CD4-positive, alpha-beta memory T cell (primary cell): ENCODE measurements at places on chromosomes 12 and 14. TPM values are rescaled to one million over a fixed set of nuclear protein-coding genes. Genes with fewer than 3 reads are reported as not detected.

DNA sequence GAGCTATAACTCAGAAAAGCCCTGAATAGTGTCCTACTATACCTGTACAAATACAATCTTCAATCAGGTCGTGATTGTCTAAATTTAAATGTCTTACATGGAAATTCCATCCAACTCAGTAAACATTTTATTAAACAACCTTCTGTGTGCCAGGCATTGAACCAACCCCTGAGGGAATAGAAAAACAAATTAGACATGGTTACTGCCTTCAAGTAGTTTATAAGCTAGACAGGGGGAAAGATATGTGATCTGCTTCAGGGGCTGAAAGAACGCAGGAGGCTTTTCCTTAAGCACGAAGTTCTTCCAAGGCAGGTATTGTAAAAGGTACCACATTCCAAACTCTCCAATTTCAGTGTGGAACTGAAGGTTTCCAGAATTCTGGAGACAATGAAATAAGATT is 39.7 kb upstream of the STAB2 start:
- no peak for DNase-seq
- H3K27ac ChIP-seq, result no peak overlapping the region
- H3K36me3 ChIP-seq, result no peaks in the 10 kb centered on the region
- H3K4me3 ChIP-seq, result no peak overlapping the region

GRCh38 chr12:80979816-80980215 is 42.1 kb upstream of the LIN7A start:
- no peaks in the 10 kb centered on the region for H3K27me3 ChIP-seq
- H3K4me3 ChIP-seq, result no peak overlapping the region
- no peaks in the 10 kb centered on the region for H3K4me1 ChIP-seq
- H3K36me3 ChIP-seq, result no peaks in the 10 kb centered on the region

KLRG1 gene
- total RNA-seq, result 51.2 TPM

DNA sequence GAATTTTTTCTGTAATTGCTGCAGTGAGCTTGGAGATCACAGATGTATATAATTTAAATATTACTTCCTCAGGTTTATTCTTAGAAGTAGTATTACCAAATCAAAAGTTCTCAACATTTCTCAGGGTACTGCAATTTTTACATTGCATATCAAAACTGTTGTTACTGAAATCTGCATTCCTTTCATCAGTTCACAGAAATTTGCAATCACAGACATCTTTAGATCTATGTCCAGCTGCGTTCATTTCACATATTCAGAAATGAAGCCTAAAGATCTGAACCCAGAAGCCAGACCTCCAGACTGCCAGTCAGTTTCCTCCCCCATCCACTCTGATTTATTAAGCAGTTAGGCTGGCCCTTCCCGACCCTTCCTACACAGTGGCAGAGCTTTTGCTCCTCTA is 18.2 kb upstream of the IFT81 start:
- no peak overlapping the region for H3K27ac ChIP-seq
- no peaks in the 10 kb centered on the region for H3K4me1 ChIP-seq
- no peak for DNase-seq
- no peaks in the 10 kb centered on the region for H3K36me3 ChIP-seq
- no peak overlapping the region for H3K4me3 ChIP-seq

CCDC177 gene
- total RNA-seq, result not detected
